ENCODE measurements at places on chromosomes 5 and 9.
A peak's percentile ranks its signal among the peaks of the same experiment; 100 is the strongest.

GRCh38 chr5:134944630-134945029 lies 23.1 kb upstream of the CATSPER3 start:
- no peak for DNase-seq

GRCh38 chr9:99130069-99130468 lies 25.2 kb downstream of the TGFBR1 start:
- DNase-seq, result no peak

- DNase-seq, result no peak
These were observed 1.2 kb upstream of the ABO start for GRCh38 chr9:133276001-133276884.

- DNase-seq, result no peak
These were observed 591.8 kb downstream of the PDE4D start for GRCh38 chr5:59301727-59302126.

DNA sequence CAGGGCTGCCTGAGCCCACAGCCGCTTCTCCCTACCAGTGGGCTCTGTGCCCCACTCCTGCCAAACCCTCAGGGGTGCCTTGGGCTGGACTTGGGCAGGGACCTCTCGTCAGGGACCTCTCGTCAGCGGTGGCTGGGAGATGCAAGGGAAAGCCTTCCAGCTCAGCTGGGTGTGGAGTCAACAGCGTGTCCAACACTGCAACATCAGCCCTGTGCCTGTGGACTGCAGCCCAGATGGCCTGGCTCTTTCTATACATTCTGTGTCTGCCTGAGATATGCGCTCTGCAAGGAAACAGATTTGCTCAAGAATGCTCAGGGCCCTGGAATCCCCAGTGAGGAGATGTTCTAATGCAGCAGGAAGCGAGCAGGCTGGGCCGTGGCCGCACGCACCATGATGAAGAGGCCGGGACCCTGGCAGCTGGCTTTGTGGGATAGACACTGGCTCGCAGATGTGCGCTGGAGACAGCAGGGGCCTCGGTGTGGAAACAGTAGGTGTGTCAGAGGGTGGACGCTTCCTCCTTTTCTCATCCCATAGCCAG lies 85.0 kb upstream of the COL5A1 start:
- DNase-seq, result no peak

DNA sequence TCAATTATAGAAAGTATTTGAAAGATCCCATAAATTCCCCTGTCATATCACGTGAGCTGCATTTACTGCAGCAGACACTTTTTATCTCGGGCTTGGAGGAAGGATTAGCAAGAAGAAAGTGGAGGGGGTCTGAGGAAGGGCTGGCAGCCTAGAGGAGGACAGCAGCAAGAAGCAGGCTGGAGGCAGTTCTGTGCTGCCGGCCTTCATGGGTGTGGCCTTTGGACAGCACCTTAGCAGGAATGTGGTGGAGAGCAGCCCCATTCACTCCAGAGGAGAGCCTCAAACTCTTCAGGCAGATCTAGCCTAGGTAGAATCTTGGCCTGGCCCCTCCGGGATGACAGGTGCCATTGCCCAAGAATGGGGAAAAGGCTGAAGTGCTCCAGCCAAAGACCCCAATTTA lies 89.8 kb upstream of the GABRP start:
- no peak for DNase-seq

DNA sequence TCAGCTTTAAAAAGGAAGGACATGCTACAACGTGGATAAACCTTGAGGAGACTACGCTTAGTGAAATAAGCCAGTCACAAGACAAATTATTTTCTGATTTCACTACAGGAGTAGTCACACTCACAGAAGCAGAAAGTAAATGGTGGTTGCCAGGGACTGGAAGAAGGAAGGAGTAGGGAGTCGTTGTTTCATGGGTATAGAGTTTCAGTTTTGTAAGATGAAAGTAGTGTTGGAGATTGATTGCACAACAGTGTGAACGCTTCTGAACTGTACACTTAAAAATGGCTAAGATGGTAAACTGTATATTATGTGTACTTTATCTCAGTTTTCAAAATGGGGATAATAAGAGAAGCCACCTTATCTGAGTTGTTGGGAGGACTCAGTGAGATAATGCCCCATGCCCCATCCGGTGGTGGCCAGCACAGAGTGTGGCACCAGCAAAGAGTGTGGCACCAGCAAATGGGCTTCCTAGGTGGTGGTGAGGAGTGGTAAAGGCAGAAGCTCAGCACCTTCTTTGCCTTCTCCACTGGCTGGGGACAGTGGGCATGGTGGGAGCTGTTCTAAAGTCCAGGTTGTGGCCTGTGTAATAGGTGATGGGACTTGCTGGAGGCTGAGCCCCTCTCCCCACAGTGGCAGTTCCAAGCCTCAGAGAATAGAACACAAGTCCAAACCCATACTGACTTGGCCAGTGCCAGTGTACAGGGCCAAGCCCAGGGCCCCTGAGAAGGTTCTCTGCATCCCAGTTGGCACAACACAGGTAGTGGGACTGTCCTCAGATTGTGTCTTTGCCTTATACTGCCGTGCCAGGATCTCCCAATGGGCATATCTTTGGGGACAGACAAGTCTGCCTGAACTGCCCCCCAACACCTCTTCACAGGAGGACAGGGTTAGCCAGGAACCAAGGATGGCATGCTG lies 4.4 kb downstream of the SLC22A4 start:
- no peak for DNase-seq

DNA sequence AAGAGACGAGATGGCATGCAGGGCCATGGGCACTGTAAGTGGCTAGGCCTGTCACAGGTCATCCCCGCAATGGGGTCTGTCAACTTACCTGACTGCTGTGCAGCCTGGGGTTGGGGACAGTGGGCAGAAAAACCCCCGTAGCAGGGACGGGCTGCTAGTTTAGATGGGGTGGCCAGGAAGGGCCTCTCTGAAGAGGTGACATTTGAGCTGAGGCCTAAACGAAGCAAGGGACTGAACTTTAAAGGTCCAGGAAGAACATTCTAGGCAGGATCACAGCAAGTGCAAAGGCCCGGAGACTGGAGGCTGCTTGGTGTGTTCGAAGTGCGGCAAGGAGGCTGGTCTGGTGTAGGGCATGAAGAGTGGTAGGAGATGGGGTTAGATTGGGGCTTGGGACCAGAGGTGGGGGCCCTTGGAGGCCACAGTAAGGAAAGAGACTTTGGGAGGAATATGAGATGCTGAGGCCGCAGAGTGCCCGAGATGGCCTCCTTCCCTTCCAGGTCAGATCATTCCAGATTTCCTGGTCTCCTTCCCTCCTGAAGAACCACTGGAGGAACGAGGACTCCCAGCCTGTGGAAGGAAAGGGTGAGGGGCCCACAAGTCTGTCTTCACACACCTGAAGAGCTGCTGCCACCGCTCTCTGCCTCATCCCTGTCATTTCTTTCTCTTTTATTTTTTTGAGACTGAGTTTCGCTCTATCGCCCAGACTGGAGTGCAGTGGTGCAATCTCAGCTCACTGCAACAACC lies 37.9 kb upstream of the SH3PXD2B start:
- DNase-seq, result no peak

DNA sequence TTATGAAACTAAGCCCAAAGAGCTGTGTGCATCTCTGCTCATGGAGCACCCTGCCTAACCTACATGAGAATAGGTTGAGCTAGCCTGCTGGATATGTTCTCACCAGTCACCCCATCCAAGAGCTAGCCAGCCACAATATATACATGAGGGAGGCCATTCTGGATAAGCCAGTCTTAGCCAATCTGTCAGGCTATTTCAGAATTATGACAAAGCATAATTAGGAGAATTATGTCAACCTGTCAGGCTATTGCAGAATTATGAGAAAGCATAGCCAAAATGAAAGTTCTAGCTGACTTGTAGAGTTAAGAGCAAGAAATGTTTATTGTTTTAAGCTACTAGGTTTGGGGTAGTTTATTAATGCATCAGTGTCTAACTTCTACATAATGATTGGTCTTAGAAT lies 189.8 kb downstream of the WDR70 start:
- no peak for DNase-seq

- no peak for DNase-seq
These were observed 133.2 kb upstream of the LHFPL2 start for GRCh38 chr5:78781611-78782286.

DNA sequence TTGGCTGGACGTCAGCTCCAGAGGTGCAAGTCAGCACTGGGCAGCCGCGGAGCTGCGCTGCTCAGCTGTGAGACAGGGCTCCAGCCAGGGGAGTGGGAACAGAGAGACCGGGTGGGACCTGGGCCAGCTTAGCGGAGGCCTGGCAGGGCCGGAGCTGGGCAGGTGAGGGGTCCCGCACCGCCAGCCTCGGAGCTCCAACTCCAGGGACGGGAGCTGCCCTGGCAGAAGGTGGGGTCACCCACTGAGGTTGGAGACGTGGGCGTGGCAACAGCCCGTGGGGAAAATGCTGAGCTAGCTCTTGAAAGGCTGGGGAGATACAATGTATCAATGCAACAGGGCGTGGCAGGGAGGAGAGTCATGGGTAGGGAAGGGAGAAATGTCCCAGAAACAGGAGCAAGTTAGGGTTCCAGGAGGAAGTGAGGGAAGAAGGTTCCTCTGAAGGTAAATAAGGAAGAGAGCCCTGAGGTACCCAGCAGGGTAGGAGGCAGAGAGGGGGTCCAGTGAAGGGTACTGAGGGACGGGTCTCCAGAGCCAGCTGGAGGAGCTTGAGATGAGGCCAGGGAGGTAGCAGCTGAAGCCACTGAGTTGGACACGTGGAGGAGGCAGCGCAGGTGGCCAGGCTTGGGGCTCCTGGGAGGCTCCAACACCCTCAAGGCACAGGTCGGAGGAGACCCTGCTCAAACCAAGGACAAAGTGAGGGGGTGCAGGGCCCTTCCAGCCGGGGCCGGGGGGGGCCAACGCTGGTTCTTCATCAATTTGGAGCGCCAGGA lies 736 bp upstream of the NKD2 start:
- DNase-seq, result no peak

DNA sequence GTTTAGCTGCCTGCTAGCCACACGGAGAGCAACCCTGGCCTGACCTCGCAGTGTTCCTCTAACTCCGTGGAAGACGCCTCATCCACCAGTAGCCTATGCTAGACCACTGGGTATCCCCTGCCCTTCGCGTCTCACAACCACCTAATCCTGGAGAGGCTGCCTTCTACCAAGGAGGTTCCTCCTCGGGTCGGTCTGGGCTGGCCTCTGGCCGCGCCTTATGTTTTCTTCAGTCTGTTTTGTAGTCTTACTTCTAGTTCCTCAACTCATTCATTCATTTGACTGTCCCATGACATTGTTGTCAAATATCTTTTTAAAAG lies 1.6 kb upstream of the TPM2 start:
- peak; percentile 59 for DNase-seq

DNA sequence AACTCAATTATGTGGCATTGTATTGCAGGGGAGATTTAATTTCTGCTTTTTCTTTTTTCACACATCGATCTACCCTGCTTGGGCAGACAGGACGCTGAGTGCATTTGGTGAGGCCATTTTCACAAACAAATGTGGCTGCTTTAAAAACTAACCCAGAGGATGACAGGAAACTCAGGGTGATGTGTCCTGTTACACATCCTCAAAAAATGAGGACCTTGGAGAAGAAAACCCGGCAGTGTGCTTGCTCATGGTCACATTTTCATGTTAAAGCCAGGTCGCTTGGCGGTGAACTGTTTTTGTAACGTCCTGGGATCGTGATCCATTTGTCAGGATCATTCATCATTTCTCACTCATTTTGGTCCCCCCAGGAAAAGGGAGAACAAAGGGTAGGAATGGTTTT lies 478.3 kb upstream of the ADAMTS16 start:
- DNase-seq, result no peak
